Activated CD4-positive, alpha-beta memory T cell treated with anti-CD3 and anti-CD28 coated beads for 36 hours (primary cell): ENCODE measurements at places on chromosomes 16 and 17. TPM values are rescaled to one million over a fixed set of nuclear protein-coding genes. Genes with fewer than 3 reads are reported as not detected.

FBXL20 gene
- 18.3 TPM for total RNA-seq

DNA sequence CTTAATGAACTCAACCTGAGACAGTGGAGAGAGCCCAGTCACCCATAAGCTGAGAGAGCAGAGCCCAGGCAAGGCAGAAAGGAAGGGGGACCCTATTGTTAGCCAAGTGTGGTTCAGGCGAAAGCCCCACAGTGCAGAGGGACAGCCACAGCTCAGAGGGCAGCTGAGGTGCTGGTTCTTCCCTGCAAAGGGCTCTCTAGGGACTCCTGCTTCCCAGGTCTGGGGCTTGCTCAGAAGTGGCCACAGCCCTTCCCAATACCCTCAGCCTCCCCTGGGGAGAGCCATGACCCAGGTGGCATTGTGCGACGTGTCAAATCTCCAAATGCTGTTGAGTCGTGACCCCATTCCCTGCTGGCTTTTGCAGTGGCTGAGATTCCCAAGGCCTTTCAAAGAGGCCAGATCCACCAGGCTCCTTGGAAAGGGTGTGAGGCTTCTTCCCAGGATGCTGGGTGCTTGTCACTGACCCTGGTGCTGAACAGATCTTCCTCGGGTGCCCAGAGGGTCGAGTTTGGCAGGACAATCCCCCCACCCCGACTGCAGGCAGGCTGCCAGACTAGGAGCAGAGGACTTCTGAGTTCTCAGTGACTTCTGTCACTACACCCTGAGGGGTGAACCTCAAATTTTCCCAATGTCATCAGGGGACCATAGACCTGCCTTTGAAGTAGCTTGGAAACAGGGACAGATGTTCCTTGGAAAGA is 2.5 kb upstream of the CCL17 start:
- H3K27ac ChIP-seq, result no peak overlapping the region
- no peak for DNase-seq
- H3K36me3 ChIP-seq, result no peaks in the 10 kb centered on the region
- no peaks in the 10 kb centered on the region for H3K27me3 ChIP-seq
- no peak overlapping the region for H3K4me3 ChIP-seq

DNA sequence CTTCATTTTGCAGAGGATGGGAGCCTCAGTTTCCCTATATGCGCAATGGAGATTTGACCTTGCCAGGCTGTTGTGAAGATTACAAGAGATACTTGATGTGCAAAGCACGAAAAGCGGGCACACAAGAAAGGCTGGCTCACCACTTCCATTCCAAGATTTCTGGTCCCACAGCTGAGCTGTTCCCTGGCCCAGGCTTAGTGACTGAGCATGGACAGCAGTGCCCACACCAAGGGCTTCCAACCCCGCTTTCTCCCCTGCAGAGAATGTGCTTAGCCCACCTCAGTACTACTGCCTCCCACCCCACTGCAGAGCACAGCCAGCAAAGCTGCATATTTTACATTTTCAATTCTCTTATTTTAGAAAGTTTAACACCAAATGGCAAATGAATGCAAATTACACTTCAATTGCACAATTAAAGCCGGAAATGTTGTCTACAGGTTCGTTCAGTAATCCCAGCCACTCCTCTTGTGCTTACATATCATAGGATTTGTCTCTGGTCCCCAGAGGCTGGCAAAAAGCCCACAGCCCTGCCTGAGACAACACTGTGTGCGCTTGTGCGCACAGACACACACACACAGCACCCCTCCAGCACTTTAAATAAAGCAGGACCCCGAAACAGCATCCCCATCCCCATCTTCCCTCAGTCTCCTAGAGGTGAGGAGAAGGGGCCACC is 51.8 kb downstream of the VAC14 start:
- peaks cover 41% of the 10 kb centered on the region for H3K4me1 ChIP-seq
- H3K36me3 ChIP-seq, result peaks cover 6% of the 10 kb centered on the region
- H3K27ac ChIP-seq, result no peak overlapping the region
- no peak for DNase-seq
- no peak overlapping the region for H3K4me3 ChIP-seq
- no peaks in the 10 kb centered on the region for H3K27me3 ChIP-seq

- H3K36me3 ChIP-seq, result peaks cover 4% of the 10 kb centered on the region
- H3K4me3 ChIP-seq, result peak overlapping the region; percentile 91
- H3K27ac ChIP-seq, result peak overlapping the region; percentile 95
- H3K27me3 ChIP-seq, result no peaks in the 10 kb centered on the region
- peaks cover 35% of the 10 kb centered on the region for H3K4me1 ChIP-seq
- no peak for DNase-seq
Measured at GRCh38 chr17:58517378-58517927, 3.0 kb upstream of the MTMR4 start.

MBTD1 gene
- total RNA-seq, result 7.8 TPM
